Upper lobe of left lung (tissue), 6 donors: ENCODE measurements at places on chromosomes 4 and X. TPM values are rescaled to one million over a fixed set of nuclear protein-coding genes. Genes with fewer than 3 reads are reported as not detected.

DNA sequence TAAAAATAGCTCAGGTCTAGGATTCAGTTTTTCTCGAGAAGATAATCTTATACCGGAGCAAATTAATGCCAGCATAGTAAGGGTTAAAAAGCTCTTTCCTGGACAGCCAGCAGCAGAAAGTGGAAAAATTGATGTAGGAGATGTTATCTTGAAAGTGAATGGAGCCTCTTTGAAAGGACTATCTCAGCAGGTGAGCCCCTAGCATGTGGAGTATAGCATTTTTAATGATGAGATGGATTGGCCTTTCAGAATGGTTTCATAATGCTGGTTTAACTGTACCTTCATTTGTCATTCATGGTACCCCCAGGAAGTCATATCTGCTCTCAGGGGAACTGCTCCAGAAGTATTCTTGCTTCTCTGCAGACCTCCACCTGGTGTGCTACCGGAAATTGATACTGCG lies 79.4 kb downstream of the SLC10A6 start:
- DNase-seq = no peak
- no peaks in the 10 kb centered on the region for H3K4me1 ChIP-seq
- H3K27ac ChIP-seq = no peak overlapping the region
- H3K36me3 ChIP-seq = peaks cover 9% of the 10 kb centered on the region

DNA sequence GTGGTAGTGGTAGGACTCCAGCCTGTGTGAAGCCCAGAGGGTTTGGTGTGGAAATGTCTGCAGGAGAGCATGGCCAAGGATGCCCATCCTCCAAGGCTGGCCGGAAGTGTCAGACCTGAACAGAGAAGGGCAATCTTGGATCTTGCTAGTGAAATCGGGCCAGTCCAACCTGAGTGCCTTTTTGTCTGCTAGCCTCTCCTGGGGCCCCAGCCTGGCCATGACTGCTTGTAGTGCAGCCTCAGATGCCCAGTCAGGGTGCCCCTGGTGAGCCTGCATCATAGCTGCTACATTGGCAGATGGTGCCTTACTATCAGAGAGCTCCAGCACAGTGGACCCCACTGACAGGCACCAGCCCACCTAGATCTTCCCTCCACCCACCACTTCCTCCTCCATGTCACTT lies 99.3 kb upstream of the PCDH18 start:
- H3K36me3 ChIP-seq = no peaks in the 10 kb centered on the region
- H3K4me3 ChIP-seq = no peak overlapping the region
- H3K27me3 ChIP-seq = no peaks in the 10 kb centered on the region
- H3K4me1 ChIP-seq = no peaks in the 10 kb centered on the region

- no peaks in the 10 kb centered on the region for H3K36me3 ChIP-seq
- H3K4me3 ChIP-seq = peak overlapping the region; percentile 51
- DNase-seq = peak; percentile 91
- H3K27ac ChIP-seq = no peak overlapping the region
- no peaks in the 10 kb centered on the region for H3K27me3 ChIP-seq
- peaks cover 10% of the 10 kb centered on the region for H3K4me1 ChIP-seq
Measured at GRCh38 chr4:54539500-54540029, 118.2 kb upstream of the KIT start.

GRCh38 chrX:31165241-31166035 lies 93.6 kb upstream of the FTHL17 start:
- no peak for DNase-seq
- H3K4me3 ChIP-seq = no peak overlapping the region
- no peaks in the 10 kb centered on the region for H3K27me3 ChIP-seq
- H3K4me1 ChIP-seq = no peaks in the 10 kb centered on the region
- H3K36me3 ChIP-seq = no peaks in the 10 kb centered on the region

DNA sequence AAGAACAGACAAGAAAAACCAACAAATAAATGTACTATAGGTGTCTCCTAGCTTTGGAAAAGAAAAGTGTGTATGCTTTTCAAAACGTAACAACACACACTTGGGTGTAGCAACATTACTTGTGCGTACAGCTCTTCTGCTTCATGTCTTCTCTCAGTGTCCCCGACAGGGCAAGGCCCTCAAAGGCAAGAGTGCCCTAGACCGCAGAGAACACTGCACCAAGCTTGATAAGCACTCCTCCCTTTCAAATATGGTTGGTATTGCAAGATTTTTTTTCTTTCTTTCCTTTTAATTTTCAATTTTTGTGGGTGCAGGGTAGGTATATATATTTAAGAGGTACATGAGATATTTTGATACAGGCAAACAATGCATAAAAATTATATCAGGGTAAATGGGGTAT lies 106.8 kb downstream of the EIF4E start:
- no peak for DNase-seq
- H3K27me3 ChIP-seq = no peaks in the 10 kb centered on the region
- H3K4me1 ChIP-seq = no peaks in the 10 kb centered on the region
- no peak overlapping the region for H3K4me3 ChIP-seq

DNA sequence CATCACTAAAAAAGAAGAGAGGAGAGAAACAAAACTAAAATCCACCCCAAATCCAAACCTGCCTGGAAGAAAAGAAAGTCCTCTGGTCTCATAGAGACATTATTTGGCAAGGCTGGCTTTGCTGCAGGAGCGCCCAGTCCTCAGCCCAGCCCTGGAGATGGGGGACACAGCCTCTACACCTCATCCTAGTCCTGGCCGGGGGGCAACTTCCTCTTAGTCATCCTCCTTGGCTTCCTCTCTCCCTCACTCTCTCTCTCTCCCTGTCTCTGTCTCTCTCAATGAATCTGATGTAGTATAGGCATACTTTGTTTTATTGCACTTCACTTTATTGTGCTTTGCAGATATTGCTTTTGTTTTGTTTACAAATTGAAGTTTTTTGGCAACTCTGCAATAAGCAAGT lies 55.8 kb upstream of the MAGEB10 start:
- no peak overlapping the region for H3K27ac ChIP-seq
- no peaks in the 10 kb centered on the region for H3K27me3 ChIP-seq
- no peaks in the 10 kb centered on the region for H3K4me1 ChIP-seq
- H3K4me3 ChIP-seq = no peak overlapping the region

DNA sequence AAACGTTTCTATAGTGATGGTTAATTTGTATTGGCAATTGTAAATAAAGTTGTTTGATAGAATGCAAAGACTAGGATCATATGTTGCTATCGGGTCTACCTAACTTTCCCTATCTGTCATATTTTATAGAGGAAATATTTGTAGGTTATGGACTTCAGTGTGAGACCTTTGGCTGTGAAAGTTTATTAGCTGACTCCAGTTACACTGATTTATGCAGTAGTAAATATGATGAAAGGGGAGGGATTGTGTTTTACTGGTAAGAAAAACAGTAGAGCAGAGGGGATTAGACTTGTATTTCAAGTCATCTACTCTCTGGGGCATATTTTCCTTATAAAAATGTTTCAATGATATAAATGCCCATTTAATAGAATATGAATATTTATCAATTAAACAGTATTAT lies 43.8 kb downstream of the ADGRL3 start:
- no peak overlapping the region for H3K4me3 ChIP-seq
- no peak for DNase-seq
- no peaks in the 10 kb centered on the region for H3K4me1 ChIP-seq
- H3K27me3 ChIP-seq = no peaks in the 10 kb centered on the region
- H3K36me3 ChIP-seq = no peaks in the 10 kb centered on the region

- no peak overlapping the region for H3K4me3 ChIP-seq
- DNase-seq = no peak
- no peaks in the 10 kb centered on the region for H3K27me3 ChIP-seq
- H3K27ac ChIP-seq = no peak overlapping the region
- no peaks in the 10 kb centered on the region for H3K36me3 ChIP-seq
- H3K4me1 ChIP-seq = no peaks in the 10 kb centered on the region
Measured at GRCh38 chr4:141810038-141810711, 173.8 kb downstream of the IL15 start.

DNA sequence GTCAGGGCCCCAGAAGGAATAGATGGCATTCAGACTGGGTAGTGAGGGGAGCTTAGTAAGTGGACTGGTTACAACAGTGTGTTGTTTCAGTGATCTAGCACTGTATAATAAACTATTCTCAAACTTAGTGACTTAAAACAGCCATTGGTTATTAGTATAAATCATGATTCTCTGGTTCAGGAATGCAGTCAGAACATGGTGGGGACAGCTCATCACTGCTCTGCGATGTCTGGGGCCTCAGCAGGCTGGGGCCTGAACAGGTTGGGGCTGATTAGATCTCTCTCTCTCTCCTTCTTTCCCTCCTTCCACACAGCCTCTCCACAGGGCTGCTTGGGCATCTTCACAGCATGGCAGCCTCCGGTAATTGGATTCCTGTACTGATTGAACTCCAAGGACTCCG lies 160.4 kb downstream of the GATB start:
- no peaks in the 10 kb centered on the region for H3K27me3 ChIP-seq
- H3K27ac ChIP-seq = no peak overlapping the region
- H3K4me1 ChIP-seq = no peaks in the 10 kb centered on the region
- H3K4me3 ChIP-seq = no peak overlapping the region

DNA sequence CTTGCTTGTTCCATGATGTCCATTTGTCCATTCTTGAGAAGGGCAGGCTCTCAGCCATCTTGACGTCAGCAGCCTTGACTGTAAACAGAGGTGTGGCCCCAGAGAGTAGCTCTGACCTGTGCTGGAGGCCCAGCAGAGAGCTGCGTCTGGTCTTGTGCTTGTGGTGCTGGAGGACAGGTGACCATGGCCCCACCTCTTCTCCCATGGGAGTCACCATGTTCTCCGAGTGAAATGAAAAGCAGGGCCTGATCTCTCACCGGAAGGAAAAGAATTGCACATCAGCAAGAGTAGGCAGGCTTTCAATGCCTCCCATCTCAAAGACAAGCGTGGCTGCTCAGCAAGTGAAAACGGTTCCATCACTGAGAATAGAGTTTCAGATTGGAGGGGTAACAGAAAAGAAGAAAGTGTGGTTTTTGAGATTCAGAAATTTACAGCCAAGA lies 11.5 kb downstream of the PARM1 start:
- H3K36me3 ChIP-seq = no peaks in the 10 kb centered on the region
- peaks cover 3% of the 10 kb centered on the region for H3K4me1 ChIP-seq
- no peak for DNase-seq
- H3K27ac ChIP-seq = no peak overlapping the region
- H3K4me3 ChIP-seq = no peak overlapping the region

GRCh38 chr4:128295255-128295654 lies 7.6 kb upstream of the PGRMC2 start:
- no peak for DNase-seq
- H3K4me3 ChIP-seq = no peak overlapping the region
- no peaks in the 10 kb centered on the region for H3K27me3 ChIP-seq
- no peak overlapping the region for H3K27ac ChIP-seq
- H3K4me1 ChIP-seq = no peaks in the 10 kb centered on the region
- H3K36me3 ChIP-seq = no peaks in the 10 kb centered on the region

GRCh38 chr4:22607382-22607781 lies 85.4 kb upstream of the GBA3 start:
- H3K4me1 ChIP-seq = no peaks in the 10 kb centered on the region
- no peak for DNase-seq
- no peaks in the 10 kb centered on the region for H3K27me3 ChIP-seq
- H3K36me3 ChIP-seq = no peaks in the 10 kb centered on the region

GRCh38 chr4:7068883-7069282 lies 1.0 kb upstream of the GRPEL1 start:
- peaks cover 13% of the 10 kb centered on the region for H3K36me3 ChIP-seq
- peaks cover 34% of the 10 kb centered on the region for H3K4me1 ChIP-seq
- peak overlapping the region; percentile 96 for H3K4me3 ChIP-seq
- DNase-seq = no peak
- peak overlapping the region; percentile 91 for H3K27ac ChIP-seq
- H3K27me3 ChIP-seq = no peaks in the 10 kb centered on the region

DNA sequence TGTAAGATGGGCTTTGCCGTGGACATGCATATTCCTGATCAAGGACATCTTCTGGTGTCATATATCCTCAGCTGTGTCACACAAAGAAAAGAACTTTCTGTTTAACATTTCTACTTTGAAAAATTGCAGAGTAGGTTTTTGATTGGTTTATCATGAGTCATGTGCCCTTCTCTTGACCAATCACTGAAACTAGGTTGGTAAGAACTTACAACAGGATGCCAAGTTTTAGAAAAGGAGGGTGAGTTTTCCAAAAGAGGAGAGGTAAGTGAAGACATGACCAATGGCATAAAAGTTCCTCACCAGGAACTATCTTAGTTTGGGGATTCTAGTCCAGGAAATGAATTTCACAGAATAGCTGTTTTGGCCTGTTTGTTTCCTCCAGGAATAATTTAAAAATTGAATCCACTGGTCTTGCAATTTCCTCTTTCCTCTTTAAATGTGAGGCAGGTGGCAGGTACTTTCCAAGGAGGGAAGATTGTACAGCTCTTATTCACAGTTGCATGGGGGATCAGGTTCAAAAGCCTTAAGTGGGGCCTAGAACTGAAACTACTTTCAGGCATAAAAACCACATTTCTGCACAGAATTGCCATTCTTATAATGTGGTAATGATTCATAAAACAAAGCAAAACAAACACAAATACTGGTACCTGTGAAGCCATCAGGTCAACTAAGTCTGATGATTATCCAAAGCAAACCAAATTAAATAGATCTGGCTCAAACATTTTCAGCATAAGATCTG lies 1114.5 kb upstream of the LCORL start:
- no peak overlapping the region for H3K4me3 ChIP-seq
- H3K27ac ChIP-seq = no peak overlapping the region
- no peak for DNase-seq
- H3K4me1 ChIP-seq = no peaks in the 10 kb centered on the region
- H3K36me3 ChIP-seq = no peaks in the 10 kb centered on the region
- no peaks in the 10 kb centered on the region for H3K27me3 ChIP-seq

DNA sequence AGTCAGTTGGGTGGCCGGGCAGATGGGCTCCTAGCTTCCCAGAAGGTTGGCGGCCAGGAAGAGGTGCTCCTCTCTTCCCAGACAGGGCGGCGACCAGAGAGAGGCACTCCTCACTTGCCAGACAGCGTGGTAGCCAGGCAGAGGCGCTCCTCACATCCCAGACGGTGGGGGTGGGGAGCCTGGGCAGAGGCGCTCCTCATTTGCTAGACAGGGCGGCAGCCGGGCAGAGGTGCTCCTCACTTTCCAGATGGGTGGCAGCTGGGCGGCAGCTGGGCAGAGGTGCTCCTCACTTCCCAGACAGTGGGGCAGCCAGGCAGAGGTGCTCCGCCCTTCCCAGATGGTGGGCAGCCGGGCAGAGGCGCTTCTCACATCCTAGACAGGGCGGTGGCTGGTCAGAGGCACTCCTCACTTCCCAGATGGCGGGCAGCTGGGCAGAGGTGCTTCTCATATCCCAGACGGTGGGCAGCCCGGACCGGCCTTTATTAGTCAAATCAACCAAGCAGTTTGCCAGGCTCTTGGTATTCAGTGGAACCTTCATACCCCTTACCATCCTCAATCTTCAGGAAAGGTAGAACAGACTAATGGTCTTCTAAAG lies 13.5 kb upstream of the NONO start:
- no peaks in the 10 kb centered on the region for H3K27me3 ChIP-seq
- H3K27ac ChIP-seq = no peak overlapping the region
- no peak overlapping the region for H3K4me3 ChIP-seq
- DNase-seq = no peak
- H3K36me3 ChIP-seq = no peaks in the 10 kb centered on the region

GRCh38 chr4:143183513-143184216 lies 1.1 kb upstream of the USP38 start:
- H3K36me3 ChIP-seq = peaks cover 3% of the 10 kb centered on the region
- no peak overlapping the region for H3K4me3 ChIP-seq
- no peak for DNase-seq
- H3K27me3 ChIP-seq = no peaks in the 10 kb centered on the region
- H3K27ac ChIP-seq = peak overlapping the region; percentile 94

PHEX gene
- total RNA-seq = 1.2 TPM

CENPVL1 gene
- not detected for total RNA-seq
